Fibroblast of skin of abdomen (primary cell): ENCODE measurements at places on chromosomes 6 and 20.

- no peak for DNase-seq
Measured at GRCh38 chr20:59458645-59459044, 145.7 kb upstream of the PHACTR3 start.

- DNase-seq = no peak
Measured at GRCh38 chr20:13423472-13424173, 202.5 kb downstream of the ISM1 start.

DNA sequence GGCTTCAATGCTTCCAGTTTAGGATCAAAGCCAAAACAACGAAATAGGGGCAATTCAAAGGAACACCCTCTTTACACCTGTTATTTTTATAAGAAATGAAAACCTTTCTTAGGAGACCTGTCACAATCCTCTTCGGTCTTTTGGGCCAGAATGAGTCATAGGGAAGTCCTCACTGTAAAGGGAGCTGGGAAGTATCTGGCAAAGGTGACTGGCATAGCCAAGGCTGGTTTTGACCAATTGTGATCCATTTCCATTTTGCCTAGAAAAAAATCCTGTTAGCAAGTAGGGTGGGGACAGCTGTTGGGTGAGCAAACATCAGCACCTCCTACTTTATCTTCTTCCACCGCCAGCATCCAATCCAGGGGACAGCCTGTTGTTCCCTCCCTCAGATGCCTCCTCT, 343.2 kb upstream of the SULF2 start:
- DNase-seq = no peak

GRCh38 chr6:132333639-132334520, 67.4 kb downstream of the MOXD1 start:
- DNase-seq = peak; percentile 97

- no peak for DNase-seq
Measured at GRCh38 chr6:28725890-28726348, 197.9 kb downstream of the TRIM27 start.

- peak; percentile 36 for DNase-seq
Measured at GRCh38 chr6:20572940-20573339, 38.7 kb downstream of the CDKAL1 start.

- no peak for DNase-seq
Measured at GRCh38 chr6:33846226-33846625, 42.4 kb upstream of the MLN start.

- DNase-seq = peak; percentile 95
Measured at GRCh38 chr6:106159531-106159940, 73.4 kb downstream of the PRDM1 start.

GRCh38 chr20:63771046-63771707, 31.6 kb downstream of the SLC2A4RG start:
- DNase-seq = no peak

DNA sequence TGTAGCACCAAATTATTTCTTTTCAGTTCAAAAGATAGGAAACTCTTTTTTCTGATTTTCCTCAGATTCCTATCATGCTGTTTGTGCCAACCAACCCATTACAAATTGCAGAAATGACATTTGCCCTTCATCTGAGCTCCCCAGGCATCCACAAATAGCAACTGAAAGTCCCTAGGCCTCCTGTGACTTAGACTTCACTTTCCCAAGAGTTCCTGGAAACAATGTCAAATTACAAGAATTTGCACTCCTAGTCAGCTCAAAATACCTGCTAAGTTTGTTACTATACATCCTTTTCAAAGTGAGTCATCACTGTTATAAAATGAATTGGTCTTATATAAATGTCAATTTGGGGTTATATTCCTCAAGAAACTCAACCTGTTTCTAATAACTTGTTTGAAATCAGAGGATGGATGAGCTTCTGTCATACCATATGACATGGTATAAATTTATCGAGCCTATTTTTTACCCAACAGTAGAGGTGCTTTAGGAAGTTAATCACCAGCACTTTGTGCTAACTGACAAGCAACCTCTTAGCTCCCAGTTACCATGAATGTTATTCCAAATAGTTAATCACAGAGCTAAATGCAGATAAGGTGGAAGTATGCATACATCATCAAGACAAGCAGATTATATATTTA, 256.5 kb downstream of the HACE1 start:
- DNase-seq = peak; percentile 38
